Hair follicular keratinocyte (primary cell): ENCODE measurements at places on chromosomes 2 and 18. TPM values are rescaled to one million over a fixed set of nuclear protein-coding genes. Genes with fewer than 3 reads are reported as not detected.

Gene SLC30A3
- total RNA-seq = not detected in 2 replicates

Gene SKA1
- 11.4 and 20.0 TPM in 2 replicates for total RNA-seq

Gene LYPD1
- not detected in 2 replicates for total RNA-seq

Gene VSNL1
- 12.8 and 17.3 TPM in 2 replicates for total RNA-seq

Gene B4GALT6
- 5.2 and 7.7 TPM in 2 replicates for total RNA-seq

Gene DYSF
- 0.57 and 1.3 TPM in 2 replicates for total RNA-seq

Gene THSD7B
- total RNA-seq = not detected in 2 replicates

Gene FSHR
- total RNA-seq = not detected in 2 replicates

Gene CCDC68
- total RNA-seq = 4.6 and 4.9 TPM in 2 replicates

Gene MYO7B
- total RNA-seq = not detected in 2 replicates
